Activated T-cell treated with anti-CD3 and anti-CD28 coated beads for 24 hours (primary cell): ENCODE measurements at places on chromosomes 7 and 10.

DNA sequence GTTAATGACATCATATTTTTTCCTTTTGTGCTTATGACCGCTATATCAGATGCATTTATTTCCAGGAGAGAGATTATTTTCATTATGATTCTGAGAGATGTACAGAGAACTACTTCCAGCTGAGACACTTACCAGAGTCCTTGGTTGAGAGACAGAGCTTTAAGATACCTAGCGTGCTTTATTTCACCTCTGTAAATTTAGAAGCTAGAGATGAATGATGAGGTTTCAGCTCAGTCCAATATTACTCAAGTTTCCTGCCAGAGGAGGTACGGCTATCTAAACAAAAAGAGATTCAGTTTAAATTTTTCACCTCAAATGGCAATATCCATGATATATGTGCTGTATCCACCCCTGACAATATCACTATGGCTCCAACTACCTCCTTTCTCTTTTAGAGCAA, 182.6 kb upstream of the FAM3C start:
- DNase-seq: no peak

DNA sequence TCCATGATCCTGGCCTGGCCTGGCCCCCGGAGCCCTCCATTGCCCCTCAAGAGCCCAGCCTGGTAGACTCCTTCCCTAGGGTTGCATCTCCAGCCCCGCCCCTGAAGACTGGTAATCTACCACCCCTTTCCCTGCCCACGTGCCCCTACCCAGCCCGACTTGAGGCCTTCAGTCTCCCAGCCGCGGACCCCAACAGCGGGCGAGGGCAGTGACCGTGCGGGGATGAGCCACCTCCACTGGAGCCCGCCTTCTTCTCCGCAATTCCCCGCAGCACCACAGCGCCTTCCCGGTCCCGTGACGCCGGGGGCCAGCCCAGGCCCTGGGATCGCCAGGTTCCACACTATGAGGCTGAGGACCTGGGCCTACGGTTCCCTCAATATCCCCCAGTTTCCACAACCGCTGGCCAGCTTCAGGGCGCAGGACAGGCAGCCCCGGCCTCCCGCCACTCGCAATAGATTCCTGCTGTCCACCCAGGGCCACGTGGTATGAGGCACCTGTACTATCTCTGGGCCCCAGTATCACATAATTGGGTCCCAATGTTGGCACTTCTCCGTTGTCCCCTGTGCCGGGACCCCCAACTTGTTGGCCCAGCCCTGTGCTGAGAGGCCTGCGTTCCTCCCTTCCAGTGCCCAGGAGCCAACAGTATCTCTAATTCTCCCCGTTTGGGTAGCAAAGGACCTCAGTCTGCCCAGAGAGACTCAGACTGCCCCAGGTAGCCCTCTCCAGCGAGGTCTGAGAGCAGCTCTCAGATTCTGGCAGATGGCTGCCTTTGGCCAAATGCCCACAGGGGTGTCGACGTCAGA, 1.1 kb upstream of the GPRIN2 start:
- DNase-seq: no peak

- no peak for DNase-seq
Measured at GRCh38 chr10:34736976-34737771, 77.9 kb downstream of the PARD3 start.

DNA sequence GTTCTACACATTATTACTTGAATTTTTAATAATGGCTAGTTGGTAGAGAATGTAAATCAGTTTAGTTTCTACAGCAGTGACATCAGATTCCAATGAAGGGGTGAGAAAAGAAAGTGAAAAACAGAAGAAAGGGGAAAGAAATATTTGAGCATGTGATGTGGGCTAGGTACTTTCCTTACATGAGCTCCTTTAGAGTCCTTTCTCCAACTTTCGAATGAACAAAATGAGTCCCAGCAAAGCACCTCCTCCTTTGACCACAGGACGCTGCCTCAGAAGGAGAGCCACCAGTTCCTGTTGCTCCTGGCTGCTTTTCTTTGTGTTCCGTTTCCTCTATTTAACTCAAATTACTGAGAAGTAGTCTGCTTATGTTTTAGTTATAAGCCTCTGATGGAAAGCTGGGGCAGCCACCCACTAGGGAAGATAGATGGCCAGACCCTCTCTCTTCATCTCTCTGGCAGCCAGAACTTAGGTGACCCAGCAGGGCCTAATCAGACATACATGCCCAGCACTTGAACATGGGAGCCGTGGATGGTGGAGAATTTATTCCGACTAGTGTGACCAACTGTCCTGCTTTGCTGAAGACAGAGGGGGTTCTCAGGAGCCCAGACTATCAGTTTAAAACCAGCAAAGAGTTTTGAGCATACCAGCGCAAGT, 82.4 kb upstream of the NME8 start:
- DNase-seq: no peak

- DNase-seq: no peak
Measured at GRCh38 chr7:157480371-157481050, 143.7 kb downstream of the DNAJB6 start.

DNA sequence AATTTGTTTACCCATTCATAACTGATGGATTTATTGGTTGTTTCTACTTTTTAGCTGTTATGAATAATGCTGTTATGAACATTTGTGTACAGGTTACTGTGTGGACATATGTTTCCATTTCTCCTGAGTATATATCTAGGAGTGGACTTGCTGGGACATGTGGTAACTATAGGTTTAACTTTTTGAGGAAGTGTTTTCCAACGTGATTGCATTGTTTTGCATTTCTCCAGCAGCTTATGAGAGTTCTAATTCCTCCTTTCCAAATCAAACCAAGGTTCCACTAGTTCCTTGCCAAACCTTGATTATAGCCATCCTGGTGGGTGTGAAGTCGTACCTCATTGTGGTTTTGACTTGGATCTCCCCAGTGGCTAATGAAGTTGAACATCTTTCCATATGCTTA, 2.6 kb upstream of the PRF1 start:
- no peak for DNase-seq

GRCh38 chr10:15603446-15604011, 116.2 kb downstream of the ITGA8 start:
- DNase-seq: no peak

- DNase-seq: no peak
Measured at GRCh38 chr7:155805826-155806095, 6.5 kb downstream of the SHH start.

DNA sequence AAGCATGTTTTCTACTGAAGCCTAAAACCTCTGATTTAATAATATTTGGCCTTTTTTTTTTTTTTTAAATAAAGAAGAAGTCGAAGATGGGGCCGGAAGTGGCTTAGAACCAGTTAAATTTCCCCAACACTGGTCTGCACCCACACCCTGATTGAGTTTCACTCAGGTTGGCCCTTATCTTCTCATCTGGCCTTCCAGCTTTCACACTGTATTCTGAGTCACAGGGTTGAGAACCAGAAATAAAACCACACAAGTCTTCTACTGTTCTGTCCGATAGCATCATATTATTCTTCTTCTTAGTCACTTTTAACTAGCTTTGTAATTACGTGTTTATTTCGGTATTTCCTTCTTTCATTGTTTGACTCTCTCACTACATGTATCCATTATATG, 9.9 kb downstream of the ZNF365 start:
- peak; percentile 48 for DNase-seq

DNA sequence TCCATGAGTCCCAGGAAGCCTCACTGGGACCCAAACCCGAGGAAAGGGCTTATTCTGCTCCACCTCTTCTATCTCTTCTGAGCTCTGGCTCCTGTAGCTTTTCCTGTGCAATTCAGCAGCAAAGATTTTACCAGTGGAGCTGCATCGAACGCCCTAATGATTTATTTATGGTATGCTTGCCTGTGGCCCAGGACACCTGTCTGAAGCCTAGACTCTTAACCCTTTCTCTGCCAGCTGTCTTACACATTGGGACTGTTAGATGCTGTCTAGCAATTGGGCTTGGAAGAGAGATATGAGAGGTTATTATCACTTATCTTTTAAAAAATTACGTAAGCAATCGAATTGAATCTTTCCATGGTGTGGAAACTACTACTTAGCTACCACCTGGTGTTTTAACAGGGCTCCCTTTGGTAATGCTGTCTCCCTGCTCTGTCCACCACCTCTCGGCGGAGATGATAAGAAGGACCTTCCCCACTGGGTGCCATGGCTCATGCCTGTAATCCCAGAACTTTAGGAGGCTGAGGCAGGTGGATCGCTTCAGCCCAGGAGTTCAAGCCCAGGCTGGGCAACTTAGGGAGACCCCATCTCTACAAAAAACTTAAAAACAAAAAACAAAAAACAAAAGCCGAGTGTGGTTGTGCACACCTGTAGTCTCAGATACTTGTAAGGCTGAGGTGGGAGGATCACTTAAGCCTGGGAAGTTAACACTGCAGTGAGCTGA, 8.8 kb downstream of the ACSL5 start:
- no peak for DNase-seq

- DNase-seq: no peak
Measured at GRCh38 chr7:43768201-43768886, 9.9 kb downstream of the BLVRA start.

- no peak for DNase-seq
Measured at GRCh38 chr10:69567920-69568319, 5.3 kb downstream of the NEUROG3 start.

DNA sequence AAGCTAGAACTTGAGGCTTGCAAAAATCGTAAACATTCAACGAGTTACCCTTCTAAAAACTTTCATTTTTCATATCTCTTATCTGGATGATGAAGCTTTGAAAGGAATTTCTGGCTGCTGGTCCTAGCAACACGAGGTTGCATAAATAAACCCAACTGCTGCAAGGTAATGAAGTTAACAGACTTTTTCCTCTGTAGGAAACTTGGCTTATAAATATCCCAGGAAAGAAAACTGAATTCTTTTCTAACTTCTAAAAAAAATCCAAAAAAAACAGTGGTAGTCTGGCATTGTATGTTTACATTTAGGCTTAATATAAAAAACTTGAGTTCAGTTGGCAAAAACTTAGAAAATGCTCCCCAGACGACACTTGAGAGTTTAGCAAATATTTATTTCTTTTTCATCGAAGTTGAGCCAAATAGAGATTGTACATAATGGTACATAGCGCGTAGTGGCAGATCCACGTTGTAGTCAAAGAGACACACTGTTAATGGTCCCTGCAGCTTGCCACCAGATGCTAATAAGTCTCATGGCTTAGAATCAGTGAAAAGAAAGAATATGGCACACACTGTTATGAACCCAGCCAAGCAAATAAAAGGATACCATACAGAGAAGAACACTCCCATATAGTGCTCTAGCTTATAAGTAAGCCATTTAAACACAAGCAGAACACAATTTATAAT, 200.3 kb upstream of the PCLO start:
- DNase-seq: no peak

- no peak for DNase-seq
Measured at GRCh38 chr7:33423646-33424020, 294.3 kb downstream of the BBS9 start.

DNA sequence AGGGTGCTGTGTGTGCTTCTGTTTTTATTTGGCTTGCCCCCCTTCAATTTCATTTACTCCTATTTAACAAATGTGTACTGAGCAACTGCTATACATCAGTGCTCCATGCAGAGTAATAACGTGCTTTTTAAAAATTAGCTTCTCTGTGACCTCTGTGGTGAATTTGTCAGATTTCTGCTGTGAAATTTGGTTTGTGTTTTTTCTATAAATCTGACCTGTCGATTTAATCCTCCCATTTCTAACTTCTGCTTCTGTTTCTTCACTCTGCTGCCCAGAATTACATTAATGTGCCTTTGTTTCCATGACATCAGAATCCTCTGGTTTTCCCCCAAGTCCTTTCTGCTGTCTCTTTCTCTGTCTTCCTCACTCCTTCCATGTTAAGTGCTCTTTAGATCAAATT, 123.8 kb upstream of the CACNA2D1 start:
- DNase-seq: no peak

DNA sequence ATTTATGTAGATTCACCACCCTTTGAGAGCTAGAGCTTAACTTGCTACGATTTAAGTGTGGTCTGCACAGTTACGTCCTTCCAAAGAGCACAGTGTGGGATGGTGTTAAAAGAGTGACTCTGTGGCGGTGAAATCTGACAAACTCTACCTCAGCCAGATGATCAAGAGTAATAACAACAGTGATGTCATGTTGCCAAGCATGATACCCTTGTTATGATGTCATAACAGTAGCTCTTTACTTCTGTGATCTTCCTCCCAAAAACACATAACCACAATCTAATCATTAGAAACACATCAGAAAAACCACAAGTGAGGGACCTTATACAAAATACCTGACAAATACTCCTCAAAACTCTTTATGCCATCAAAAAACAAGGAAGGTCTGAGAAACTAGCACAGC, 649.3 kb downstream of the POM121L12 start:
- DNase-seq: no peak

GRCh38 chr7:70498232-70498992, 633.5 kb upstream of the GALNT17 start:
- DNase-seq: no peak

- DNase-seq: no peak
Measured at GRCh38 chr7:36860681-36861080, 136.4 kb upstream of the AOAH start.

DNA sequence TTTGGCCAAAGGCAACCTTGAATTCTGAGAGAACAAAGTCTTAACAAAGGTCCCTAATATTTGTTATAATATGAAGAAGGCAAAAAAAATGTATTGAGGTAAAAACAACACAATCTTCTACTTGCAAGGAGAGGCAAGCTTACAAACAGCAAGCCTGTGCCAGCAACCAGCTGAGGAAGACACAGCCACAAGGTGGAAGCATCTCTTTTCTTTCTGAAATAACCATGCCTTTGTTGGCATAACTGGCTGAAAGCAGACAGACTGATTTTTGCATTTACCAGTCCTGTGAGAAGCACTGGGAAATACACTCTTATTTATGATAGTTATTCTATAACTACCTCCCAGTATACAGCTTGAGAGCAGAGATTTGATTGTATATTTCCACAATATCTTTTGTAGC, 292.0 kb downstream of the PHTF2 start:
- no peak for DNase-seq
